ENCODE measurements at places on chromosomes 7 and 10.

GRCh38 chr7:113085781-113086390 lies 741 bp downstream of the GPR85 start:
- DNase-seq = no peak

DNA sequence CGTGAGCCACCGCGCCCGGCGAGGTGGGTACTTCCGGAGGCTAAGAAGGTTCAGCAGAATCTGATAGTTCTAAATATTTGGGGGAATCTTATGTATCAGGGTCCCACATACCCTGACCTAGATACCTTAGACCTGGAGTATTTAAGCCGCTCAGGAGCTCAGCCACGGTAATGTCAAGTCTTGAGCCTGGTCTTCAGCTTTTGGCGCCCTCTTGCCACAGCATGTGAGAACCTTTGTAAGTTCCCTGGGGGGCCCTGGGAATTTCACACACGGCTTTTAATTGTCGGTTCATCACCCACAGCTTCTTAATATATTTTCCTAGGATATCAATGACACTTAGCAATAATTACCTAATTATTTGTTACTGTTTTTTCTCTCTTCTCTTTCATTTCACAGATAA lies 324.3 kb upstream of the GALNT17 start:
- DNase-seq = no peak

GRCh38 chr7:35371221-35371620 lies 117.3 kb upstream of the TBX20 start:
- no peak for DNase-seq

GRCh38 chr7:157550300-157551275 lies 213.8 kb downstream of the DNAJB6 start:
- DNase-seq = no peak

- no peak for DNase-seq
These were observed 114.9 kb upstream of the PRSS58 start for GRCh38 chr7:142372727-142373126.

DNA sequence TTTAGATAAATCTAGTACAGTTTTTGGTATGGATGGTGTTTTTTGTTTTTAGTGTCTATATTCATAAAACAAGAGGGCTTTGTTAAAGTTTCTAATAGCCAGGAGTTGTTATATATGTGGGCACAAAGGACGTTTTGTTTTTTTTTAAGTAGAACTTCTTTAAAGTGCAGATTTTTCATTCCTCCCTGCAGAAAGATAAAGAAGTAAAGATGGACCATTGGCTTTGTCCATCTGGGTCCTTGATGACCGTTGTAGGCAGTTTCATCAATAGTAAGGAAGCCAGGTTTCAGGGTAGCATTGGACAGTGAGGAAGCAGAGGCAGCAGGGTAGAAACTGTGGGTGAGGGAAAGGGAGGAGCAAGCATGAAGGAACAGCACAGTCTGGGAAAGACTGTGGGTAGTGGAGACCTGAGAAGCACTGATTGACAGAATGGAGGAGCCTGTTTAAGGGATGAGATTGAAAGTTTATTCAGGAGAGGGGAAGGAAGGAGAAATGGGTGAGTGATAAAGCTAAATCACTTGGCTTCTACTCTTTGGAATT lies 5.3 kb downstream of the CALU start:
- DNase-seq = no peak

- no peak for DNase-seq
These were observed 59.5 kb downstream of the HBP1 start for GRCh38 chr7:107228291-107228690.

Data from activated T-cell treated with anti-CD3 and anti-CD28 coated beads, Interleukin-2, amount 50 U/mL, for 1 hour (primary cell).